Effector CD8-positive, alpha-beta T cell (primary cell): ENCODE measurements at places on chromosomes 2 and 18.

DNA sequence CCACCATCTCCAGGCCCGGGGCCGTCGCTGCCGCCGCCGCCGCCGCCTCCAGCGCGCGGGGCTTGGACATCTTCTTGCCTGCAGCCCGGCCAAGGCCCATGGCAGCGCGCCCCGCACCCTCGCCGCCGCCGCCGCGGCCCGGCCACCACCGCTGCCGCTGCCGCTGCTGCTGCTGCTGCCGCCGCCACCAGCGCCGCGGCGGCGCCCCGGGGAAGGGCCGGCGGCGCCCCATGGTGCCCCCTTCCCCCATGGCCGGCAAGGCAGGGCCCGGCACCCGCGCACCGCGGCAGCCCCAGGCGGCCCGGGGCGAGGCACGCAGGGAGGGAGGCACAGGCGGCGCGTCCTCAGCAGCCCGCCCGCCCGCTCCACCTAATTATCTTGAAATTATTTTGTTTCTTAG, 3057.4 kb downstream of the RPIA start:
- no peak for DNase-seq

DNA sequence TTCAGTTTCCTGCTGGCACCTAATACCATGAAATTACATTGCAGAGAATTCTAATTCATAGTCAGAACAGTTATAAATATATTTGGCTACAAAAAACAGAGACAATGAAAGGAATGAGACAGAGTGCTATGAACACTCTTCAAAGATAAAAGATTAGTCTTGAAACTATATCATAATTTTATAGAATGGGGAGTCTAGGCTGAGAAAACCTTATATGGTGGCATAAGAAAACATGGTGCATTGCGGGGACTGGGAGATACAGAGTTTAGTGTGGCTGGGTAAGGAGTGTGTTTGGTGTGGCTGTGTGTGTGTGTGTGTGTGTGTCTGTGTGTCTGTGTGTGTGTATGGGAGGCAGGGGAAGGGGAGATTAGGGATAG, 64.5 kb upstream of the CTLA4 start:
- DNase-seq, result no peak

DNA sequence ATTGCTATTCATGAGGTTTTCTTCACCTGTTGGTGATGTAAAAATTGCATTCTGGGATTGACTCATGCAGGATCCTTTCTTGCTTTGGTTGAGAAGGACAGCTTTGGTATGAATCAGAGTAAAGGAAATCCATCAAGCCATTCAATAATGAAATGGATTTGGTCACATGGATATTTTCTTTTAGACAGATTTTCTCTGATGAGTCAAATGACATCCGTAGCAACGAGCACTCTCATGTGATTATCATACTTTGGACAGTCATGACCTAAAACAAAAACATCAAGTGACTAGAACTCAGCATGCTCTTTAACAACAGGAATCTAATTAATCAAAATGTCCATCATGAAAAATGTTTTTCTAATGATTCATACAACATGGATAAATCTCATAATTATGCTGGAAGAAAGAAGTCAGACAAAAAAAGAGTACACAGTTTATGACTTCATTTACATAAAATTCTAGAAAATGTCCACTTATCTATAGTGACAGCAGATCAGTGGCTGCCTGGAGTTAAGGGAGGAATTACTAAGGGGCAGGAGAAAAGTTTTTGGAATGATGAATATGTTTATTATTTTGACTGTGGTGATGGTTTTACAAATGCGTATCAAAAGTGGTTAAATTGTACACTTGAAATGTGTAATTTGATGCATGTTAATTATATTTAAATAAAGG, 30.7 kb downstream of the TRAK2 start:
- DNase-seq, result no peak

DNA sequence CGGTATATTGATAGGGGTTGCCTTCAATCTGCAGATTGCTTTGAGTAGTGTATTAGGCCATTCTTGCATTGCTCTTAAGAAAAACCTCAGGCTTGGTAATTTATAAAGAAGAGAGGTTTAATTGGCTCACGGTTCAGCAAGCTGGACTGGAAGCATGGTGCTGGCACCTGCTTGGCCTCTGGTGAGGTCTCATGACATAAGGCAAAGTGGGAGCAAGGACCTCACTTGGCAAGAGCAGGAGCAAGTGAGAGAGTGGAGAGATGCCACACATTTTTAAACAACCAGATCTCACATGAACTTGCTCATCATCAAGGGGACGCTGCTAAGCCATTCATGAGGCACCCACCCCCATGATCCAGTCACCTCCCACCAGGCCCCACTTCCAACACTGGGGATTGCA, 4.9 kb downstream of the MAP3K2 start:
- DNase-seq, result no peak

DNA sequence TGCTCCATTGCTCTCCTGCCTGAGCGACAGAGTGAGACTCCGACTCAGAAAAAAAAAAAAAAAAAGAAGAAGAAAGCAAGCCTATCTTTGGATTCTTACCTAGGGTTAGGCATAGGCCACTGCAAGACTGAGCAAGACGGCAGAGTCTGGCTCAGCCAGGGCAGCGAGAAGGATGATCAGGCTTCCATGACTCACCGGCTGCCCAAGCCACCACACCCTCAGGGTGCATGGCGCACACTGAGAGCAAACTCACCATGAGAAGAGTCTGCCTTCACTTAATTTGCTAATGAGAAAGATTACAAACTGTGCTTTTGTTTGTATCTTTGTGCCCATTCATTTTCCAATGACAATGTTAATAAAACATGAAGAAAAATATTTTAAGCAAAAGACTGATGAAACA, 8.2 kb downstream of the FAM110C start:
- no peak for DNase-seq

DNA sequence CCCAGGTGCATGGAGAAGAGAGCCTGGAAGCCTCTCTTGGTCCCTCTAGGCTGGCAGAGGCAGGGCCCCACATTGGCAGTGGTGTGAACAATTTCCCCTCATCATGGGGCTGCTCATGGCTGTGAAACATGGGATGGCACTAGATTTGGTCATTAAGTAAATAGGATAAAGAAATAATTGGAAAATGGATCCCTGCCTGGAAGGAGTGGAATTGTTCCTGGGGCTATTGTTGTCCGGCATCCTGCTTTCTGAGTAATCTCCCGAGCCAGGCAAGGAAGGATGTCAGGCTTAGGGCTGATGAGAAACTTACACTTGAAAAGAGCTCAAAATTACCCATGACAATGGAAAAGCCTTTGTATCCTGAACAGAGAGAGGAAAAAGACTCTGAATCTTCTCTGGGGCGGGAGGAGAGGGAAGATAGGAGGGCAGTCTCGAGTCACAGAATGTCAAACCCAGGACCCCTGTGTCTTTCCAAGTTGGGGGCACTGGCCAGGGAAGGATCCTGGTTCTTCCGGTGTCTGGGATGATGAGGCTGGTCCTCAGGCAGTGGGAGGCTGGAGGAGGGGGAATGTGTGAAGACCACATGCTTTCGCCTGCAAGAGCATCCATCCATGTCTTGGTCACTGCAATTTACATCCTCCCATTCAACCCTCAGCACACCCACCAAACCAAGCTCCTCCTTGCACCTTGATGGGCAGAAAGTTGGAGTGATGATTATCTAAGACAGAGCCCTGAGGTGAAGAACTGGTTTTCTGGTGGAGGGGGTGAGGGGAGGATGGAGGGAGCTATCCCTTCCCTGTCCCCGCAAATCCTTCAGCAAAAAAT, 27.1 kb upstream of the STEAP3 start:
- no peak for DNase-seq

DNA sequence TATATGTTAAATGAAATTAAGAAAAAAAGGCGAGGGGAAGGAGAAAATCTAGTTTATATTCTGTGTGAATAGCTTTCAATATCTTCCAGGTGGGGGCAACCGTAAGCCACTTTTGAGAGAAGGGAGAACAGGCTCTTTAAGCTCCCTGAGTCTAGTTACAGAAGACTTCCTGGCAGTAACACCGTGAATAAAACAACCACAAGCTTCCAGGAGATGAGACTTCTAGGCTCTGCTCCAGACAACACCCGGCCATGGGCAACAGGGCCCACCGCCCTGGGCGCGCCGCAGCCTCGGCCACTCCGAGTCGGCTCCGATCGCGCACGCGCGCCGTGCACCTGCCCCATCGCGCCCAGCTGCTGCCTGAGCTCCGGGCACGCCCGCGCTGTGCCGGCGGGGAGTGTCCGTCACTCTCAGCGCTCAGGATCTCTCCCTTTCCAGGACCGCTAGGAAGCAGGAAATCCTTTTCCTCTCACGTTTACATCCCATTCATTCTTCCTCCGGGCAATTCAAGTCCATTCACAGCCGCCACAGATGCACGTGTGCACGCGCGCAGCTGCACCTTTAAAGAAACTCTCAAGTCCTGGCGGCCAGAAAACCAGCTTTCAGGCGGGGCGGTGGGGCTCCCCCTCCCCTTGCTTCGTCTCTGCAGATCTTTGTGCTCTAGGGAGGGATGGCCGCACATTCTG, 19.4 kb upstream of the PAX3 start:
- DNase-seq, result no peak

DNA sequence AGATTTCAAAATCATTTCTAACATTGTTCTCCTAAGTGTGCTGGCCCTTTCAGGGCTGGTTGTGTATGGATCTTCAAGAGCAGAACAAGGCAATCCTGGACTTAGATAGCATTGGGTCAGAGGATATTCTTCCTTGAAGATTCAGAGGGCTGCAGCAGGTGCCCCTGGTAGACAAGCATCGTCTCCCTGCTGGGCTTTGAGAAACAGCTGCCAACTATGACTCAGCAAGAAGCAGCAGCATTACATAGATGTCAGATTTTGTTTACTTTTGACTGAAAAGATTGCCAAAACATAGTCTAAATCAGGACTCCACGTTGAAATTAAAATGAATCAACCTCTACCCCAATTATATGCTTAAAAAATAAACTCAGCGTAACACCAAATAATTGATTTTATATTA, 618.8 kb downstream of the SOCS6 start:
- DNase-seq, result no peak

- no peak for DNase-seq
These were observed 953 bp upstream of the HNRNPA3 start for GRCh38 chr2:177211576-177212105.

- DNase-seq, result no peak
These were observed 1.2 kb upstream of the INPP5D start for GRCh38 chr2:233058717-233059546.

- no peak for DNase-seq
These were observed 368.6 kb downstream of the EIPR1 start for GRCh38 chr2:3009005-3009404.

DNA sequence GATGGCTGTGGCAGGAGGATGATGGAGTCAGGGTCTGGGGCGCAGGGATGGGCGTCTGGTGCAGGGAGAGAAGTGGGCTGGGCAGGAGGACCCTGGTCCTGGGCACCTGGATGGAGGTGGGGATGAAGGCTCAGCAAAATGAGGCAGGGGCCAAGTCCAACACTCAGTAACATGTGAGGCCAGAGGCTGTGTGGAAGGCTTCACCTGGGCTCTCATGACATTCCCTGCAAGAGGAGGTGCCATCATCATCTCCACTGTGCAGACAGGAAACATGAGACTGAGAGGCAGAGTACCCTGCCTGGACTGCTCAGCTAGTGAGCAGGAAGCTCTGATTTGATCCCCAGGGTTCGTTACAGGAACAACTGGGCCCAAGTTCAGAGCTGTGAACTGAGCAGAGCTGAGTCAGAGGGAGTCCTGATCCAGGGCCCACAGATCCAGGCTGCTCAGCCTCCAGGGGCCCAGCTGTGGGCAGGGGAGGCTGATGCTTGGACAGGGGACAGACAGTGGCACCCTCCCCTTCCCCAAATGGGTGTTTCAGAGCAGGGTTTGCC, 36.9 kb downstream of the HJURP start:
- DNase-seq, result no peak

DNA sequence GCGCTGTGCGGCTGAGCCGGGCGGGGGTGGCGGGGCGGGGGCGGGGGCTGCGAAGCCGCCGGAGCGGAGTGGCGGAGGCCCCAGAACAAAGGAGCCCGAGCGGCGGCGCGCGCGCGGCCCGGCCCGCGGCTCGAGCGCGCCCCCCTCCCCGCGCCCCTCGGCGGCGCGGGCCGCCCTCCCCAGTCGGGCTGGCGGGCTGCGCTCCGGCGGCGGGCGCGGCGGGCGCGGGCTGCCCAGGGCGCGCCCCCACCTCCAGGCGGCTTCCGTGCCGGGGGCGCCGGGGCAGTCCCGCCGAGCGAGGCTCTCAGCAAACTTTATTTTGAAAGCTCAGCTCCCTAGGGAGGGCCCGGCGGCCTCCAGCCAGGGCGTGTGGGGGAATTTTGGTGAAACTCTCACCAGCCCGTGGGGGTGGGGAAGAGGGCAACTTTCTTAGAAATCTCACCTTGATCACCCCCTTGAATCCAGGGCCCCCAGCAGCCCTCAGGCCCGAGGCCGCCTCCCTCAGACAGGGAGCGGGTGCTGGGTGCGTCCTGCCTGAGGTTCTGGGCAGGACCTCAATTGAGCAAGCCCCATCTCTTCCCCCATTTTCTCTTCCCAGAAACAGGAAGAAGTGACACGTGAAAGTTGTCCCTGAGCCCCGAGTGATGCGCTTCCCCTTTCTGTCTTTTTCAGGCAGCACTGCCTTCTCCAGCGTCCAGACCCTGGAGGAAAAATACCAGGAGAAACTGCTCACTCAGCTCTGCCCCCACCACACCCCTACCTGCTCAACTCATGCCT, 786 bp downstream of the TET3 start:
- peak; percentile 43 for DNase-seq

DNA sequence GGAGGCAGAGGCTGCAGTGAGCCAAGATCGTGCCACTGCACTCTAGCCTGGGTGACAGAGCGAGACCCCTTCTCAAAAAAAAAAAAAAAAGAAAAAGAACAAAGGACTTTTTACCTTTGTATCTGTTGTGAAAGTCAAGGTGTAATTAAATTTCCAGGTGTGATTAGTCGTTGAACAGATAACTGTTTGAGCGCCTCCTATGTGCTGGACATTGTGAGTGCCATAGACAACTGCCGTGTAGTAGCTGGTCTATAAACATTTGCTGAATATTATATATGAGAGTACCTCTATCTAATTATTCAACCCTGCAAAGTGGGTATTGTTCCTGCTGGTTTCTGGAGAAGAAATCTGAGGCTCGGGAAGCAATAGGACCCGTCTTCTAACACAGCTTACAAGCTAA, 71.8 kb downstream of the ASAP2 start:
- DNase-seq, result no peak
